Inflammatory macrophage treated with lipopolysaccharide for 1 hour (primary cell): ENCODE measurements at places on chromosomes 6 and 20.

GRCh38 chr20:35010405-35011192 is 54.9 kb downstream of the MYH7B start:
- no peak for DNase-seq

DNA sequence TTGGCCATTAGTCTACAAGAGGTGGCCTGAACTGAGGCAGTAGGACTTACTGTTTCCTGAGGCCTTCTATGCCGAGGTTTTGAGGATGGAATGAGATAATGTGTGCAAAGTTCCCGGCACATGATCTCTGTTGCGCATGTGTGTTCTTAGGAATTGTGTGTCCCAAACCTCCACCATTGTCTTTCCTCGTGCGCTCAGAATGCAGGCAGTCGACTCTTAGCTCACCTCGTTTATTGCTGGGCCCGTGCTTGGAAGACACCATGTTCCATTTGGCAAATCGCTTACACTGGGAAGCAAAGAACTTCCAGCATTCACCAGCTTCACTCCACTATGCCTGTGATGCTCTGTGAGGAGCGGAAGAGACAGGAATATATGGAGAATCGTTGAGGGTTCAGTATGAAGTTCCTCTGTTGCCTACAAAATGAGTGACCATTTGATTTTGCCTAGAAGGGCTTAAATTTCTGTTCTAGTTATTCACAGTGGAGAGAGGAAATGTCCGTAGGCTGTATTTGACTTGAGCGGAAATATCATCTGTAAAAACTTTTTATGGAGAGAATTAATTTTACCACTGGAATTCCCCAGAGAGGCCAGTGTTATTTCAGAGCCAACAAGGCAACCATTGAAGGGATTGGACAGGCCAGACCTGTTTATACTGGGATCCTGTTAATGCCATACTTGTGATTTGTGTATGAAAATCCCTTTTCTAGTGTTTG is 75.7 kb upstream of the CLDN20 start:
- no peak for DNase-seq

GRCh38 chr6:65786815-65787214 is 79.8 kb upstream of the EYS start:
- no peak for DNase-seq

- DNase-seq = no peak
Observed at GRCh38 chr20:62739581-62740285, 31.1 kb downstream of the NTSR1 start.

- no peak for DNase-seq
Observed at GRCh38 chr6:10184371-10185227, 230.3 kb downstream of the TFAP2A start.

- no peak for DNase-seq
Observed at GRCh38 chr6:168648240-168649125, 207.5 kb downstream of the SMOC2 start.

GRCh38 chr6:137769797-137770362 is 97.2 kb upstream of the TNFAIP3 start:
- DNase-seq = no peak

GRCh38 chr20:53028337-53029007 is 56.3 kb downstream of the TSHZ2 start:
- DNase-seq = no peak

DNA sequence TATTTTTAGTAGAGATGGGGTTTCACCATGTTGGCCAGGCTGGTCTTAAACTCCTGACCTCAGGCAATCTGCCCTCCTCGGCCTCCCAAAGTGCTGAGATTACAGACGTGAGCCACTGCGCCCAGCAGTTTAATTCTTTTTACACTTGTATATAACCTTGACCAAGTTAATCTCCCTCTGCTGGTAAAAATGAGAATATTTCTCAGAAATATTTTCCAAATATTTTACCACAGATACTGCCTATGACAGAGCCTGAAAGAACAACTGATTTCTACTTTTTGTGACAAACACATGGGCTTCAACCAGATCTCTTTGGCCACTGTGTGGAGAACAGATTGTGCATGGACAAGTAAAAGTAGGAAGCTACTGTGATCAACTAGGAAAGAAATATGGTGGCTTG is 21.2 kb upstream of the NHSL1 start:
- peak; percentile 14 for DNase-seq

DNA sequence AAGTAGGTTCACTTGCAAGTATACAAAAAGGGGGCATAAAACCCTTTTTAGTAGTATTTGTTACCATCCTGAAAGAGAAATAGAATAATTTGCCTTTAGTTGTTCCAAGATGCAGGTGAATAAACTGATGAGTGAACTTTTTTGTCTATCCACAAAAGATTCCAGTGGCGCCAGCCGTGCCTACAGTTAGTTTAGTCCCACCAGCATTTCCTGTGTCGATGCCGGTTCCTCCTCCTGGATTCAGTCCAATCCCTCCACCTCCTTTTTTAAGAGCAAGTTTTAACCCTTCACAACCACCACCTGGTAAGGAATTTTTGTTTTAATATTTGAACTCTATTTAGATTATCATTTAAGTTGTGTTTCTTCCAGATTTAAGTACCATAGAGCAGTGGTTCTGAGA is 90.9 kb downstream of the SCAF8 start:
- no peak for DNase-seq

- no peak for DNase-seq
Observed at GRCh38 chr6:1091900-1092299, 220.0 kb upstream of the FOXQ1 start.

GRCh38 chr6:6901205-6901719 is 206.5 kb upstream of the RREB1 start:
- DNase-seq = no peak

GRCh38 chr6:116611056-116611455 is 5.2 kb upstream of the RSPH4A start:
- DNase-seq = no peak

DNA sequence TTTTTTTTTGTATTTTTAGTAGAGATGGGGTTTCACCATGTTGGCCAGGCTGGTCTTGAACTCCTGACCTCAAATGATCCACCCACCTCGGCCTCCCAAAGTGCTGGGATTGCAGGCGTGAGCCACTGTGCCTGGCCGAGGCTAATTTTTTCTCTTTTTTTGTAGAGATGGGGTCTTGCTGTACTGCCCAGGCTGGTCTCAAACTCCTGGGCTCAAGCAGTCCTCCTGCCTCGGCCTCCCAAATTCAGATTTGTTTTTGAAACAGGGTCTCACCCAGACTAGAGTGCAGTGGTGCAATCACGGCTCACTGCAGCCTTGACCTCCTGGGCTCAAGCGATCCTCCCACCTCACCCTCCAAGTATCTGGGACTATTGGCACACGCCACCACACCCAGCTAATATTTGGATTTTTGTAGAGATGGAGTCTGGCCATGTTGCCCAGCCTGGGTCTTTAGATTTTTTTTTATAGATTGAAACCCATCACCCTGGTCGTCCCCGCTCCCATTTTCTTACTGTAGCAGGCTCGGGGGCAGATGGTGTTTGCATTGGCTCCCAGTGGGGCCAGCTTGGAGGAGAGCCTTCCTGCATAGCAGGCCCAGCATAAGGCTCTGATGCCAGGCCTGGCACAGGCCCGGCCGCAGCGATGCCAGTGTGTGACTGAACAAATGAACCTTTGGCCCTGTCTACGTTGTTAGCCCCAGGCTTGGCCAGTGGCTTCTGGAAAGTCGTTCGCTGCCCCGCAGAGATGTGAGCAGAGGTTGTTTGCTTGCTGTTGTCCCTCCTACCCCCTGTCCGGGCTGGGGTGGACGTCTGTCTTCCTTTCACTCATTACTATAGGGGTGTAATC is 4.3 kb upstream of the MTG2 start:
- DNase-seq = no peak

- DNase-seq = no peak
Observed at GRCh38 chr6:96276305-96276704, 245.3 kb upstream of the UFL1 start.

DNA sequence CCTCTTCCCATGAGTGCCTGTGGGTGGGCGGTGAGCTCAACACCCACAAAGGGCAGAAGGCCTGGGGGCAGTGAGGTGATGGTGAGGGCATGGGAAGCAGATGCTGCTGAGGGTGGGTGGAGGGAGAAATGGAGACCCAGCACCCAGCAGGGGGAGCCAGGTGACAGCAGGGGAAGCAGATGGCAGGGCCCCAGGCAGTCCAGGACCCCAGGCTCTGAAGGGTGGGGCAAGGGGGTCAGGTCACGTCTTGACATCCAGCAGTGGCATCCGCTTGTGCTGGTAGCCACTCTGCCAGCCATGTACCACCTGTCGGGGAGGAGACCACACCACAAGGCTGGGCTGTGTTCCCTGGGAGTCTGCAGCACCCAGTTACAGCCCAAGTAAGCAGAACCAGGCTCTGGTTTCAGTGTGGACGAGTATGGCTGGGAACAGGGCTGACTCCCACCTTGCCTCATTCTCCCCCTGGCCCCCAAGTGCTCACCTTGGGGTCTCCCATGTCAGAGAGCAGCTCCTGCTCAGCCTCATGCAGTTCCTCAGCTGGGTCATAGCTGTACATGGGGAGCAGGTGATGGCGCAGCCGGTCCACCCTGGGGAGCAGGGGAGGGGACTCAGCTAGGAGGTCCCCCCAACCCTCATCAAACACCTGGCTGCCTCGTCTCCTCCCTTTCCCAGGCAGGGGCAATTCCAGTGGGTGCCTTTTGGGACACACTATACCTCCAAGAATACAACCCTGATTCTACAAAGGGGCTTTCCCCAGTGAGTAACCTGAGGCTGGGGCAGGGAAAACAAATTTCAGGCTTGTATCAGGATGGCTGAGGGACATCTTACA is 2.0 kb downstream of the SMIM29 start:
- DNase-seq = no peak

DNA sequence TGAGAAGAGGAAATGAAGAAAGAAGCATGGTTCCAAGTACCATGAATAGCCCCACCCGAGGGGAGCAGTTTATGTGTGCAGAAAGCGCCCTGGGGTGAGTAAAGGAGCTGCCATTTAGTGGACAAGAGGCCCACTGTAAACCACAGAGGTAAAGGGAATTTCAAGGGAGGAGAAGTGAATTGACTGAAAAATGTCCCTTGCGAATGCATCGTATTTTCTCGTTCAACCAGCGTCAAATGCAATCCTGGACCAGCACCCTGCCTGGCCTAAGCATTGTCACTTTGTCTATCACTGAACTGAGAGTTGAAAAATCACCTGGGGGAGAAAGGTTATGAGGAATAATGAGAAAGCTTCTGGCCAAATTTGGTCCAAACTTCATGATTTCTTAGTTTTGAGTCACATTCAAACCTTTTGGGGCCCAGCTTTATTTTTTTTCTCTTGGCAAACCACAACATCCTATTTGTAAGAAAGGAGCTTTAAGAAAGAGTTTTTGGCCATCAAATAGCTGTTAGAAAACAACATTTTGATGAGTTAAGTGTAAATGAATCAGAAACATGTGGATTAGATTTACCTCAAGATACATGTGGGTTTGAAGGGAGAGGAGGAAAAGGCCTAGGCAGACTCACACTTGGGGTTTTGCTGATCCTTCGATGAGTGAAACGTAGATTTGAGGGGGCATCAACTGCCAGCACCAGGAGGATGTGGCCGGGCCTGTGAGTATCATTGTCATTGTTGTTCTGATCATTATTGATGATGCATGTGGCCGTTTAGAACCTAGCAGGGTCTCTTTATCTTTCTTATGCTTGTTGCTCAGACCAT is 214.0 kb downstream of the CLIC5 start:
- DNase-seq = no peak
